ENCODE measurements at places on chromosomes 2 and 18.
A peak's percentile ranks its signal among the peaks of the same experiment; 100 is the strongest.

DNA sequence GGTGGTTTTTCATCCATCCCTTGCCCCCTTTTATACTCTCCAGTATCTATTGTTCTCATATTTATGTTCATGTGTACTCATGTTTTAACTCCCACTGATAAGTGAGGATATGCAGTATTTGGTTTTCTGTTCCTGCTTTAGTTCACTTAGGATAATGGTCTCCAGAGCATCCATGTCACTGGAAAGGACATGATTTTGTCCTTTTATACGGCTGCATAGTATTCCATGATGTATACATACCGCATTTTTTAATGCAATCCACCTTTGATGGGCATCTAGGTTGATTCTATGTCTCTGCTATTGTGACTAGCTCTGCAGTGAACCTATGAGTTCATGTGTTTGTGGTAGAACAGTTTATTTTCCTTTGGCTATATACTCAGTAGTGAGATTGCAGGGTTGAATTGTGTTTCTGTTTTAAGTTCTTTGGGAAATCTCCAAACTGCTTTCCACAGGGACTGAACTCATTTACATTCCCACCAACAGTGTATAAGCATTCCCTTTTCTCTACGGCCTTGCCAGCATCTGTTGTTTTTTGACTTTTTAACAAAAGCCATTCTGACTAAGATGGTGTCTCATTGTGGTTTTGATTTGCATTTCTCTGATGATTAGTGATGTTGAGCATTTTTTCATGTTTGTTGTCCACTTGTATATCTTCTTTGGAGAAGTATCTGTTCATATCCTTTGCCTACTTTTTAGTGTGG, 420.2 kb downstream of the THSD7B start:
- DNase-seq = no peak

DNA sequence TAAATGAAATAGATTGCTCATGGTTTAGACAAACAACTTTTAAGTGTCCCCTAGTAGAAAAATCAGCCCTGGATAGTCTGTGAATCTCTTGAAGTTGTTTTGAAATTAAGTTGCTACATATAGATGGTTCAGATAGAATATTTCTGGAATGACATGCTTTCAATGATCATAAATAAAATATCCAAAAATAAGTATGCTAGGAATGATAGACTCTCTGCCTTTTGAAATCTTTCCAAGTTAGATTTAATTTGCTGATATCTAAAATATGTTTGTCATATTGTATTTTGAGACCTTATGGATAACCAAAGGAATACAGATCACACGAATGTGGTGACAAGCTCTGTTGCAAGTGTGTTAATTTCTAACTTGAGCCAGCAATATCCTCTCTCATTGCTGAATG, 488.7 kb downstream of the THSD7B start:
- DNase-seq = no peak

DNA sequence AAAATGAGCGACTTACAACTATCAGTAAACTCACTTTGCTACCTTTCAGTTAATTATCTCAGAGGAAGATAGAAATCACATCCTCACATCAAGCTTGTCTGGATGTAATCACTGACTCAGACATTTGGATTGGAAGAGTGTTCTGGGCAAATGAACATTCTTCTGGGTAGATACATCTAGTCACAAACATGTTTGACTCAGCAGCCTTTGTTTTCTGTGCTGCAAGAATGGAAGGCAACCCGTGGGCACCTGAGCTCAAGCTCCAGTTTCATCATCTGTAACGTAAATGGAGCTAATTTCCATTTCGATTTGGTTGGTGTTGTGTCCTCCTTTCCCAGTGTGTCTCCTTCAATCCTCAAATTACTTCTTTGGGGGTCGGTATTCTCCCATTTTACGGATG, 58.5 kb downstream of the ACAA2 start:
- DNase-seq = no peak

GRCh38 chr2:136238286-136239078, 120.5 kb upstream of the CXCR4 start:
- no peak for DNase-seq

DNA sequence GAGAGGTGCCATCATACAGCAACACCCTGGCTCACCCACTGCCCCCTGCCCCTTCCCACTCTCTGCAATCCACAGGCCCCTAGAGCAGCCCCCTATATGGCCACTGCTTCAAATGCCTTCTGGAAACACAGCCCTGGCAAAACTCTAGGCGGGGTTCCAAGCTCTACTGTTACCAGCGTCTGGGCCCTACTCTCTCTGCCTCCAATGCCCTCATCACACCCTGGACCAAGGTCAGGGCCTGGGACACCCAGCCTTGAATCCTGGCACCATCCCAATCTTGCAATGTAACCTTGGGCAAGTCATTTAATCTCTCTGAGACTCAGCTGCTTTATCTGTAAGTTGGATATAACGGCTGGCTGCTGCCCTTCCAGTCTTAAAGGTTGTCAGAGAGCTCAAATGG, 39.2 kb upstream of the LOXHD1 start:
- DNase-seq = no peak

GRCh38 chr2:63544017-63544627, 44.2 kb downstream of the WDPCP start:
- no peak for DNase-seq

- no peak for DNase-seq
Measured at GRCh38 chr2:234025466-234025865, 25.0 kb upstream of the SPP2 start.

- no peak for DNase-seq
Measured at GRCh38 chr2:184756161-184756560, 157.8 kb downstream of the ZNF804A start.

DNA sequence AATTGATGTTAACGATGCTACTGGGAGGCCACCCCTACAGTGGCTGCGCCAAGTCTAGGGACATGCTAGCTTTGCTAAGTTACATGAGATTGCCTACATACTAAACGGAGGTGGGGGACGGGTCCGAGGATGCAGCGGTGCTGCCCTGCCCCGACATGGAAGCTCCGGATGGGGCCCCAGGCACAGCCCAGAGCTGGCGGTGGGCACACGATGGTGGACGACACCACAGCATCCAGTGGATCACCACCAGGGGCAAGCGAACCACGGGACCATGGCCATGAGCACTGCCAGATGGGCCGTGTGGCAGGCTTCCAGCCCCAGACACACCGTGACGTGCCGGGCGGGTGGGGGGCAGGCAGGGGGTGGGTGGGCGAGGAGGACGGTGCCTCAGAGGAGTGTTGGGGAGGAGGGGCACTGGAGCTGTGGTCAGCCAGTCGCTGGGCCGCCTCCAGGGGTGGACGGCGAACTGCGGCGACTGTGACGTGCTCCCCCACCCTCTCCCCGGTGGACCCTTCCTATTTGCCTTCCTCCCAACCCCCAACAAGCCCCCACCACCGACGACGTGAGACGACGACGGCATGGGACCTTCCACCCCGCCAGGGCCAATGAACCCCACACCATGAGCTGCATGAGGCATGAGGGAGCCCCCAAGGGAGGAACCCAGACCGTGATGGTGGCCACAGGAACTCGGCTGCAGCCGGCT, 90.6 kb upstream of the ANKRD30BL start:
- no peak for DNase-seq

GRCh38 chr18:50009773-50010335, 185.1 kb downstream of the MYO5B start:
- peak; percentile 19 for DNase-seq

DNA sequence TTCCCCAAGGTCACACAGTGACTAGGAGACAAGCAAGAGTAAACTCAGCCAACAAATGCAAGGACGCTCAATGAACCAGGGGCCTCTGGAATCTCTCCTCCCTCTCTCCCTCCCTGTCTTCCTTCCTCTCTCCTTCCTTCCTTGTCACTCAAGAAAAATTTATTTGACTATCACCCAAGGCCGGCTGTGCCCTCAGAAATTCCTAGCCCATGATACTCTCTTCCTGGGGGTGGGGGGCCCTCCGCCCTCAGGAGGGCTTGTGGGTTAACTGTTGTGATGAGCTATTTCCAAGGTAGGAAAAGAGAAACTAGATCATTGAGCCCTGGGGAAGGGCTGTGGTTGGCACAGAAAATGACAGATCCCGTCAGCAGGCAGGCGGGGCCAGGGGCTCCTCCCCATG, 21.7 kb downstream of the INHBB start:
- no peak for DNase-seq

GRCh38 chr2:85399183-85399455, 11.0 kb downstream of the CAPG start:
- DNase-seq = no peak

GRCh38 chr2:97706708-97707345, 6.5 kb upstream of the ZAP70 start:
- no peak for DNase-seq

DNA sequence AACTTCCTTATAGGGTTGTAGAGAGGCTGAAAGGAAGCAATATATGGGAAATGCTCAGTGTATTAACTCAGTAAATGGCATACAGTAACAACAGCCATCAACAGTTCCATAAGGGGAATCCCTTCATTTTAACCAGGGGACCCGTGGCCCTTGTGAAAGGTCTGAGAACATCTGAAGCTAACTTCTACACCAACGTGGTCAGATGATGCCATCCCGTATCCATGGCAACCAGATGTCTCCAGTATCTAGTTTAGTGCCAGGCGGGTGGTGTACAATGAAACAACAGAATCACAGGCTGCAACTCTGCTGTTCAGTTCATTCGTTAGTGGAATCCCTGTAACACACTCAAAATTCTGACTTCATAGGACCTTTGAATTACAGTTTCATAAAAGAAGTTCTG, 162.3 kb downstream of the TGIF1 start:
- DNase-seq = no peak

GRCh38 chr2:85470850-85471800, 52.6 kb downstream of the SH2D6 start:
- DNase-seq = no peak

- DNase-seq = no peak
Measured at GRCh38 chr2:86304416-86304815, 33.0 kb downstream of the REEP1 start.

- no peak for DNase-seq
Measured at GRCh38 chr18:48021273-48021914, 90.9 kb upstream of the SMAD2 start.

DNA sequence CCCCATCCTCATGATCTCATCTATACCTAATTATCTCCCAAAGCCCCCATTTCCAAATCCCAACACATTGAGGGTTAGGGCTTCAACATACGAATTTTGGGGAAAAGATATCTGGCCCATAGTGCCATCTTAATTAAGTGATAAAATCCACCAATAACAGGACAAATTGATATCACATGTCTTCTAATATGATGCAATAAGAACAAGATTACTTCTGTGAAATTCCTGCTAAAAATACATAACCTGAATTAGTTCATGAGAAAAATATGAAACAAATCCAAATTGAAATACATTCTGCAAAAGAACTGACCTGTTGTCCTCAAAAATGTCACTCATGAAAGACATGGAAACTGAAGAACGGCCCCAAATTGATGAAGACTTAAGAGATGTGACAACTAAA, 28.8 kb downstream of the FOXI3 start:
- no peak for DNase-seq

DNA sequence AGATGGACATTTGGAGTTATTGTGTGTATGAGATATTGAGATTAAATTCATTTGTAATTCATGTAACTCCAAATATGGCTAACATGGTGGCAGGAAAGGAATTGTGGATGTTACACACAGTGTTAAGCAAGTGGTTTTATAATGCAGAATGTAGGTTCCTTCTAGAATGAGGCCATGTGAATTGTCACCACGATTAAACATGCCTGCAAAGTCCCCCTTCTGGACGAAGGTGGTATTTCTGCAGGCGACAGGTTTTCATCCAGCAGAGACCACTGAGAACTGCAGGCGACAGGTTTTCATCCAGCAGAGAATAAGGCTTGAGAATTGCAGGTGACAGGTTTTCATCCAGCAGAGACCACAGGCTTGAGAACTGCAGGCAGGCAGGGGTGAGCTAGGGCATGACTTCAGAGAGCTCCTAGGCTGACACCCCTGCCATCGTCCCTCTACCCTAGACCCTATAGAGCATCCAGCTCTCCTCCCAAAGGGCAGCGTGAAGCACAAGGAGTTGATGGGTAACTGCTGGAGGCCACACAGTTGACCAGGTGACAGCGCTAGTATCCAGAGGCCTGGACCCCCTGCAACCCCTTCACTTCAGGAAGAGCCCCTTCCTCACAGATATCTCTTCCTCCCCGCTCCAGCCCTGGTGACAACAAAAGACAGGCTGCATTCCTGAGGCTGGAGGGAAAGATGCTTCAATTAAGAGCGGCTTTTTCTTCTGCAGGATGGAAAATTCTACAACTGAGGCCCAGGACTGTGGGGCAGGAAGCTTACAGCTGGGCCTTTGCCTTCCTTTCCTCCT, 175.8 kb downstream of the LOXHD1 start:
- no peak for DNase-seq

- DNase-seq = no peak
Measured at GRCh38 chr2:136008205-136008865, 22.9 kb upstream of the DARS1 start.

- no peak for DNase-seq
Measured at GRCh38 chr2:65017335-65017734, 28.1 kb downstream of the SLC1A4 start.

DNA sequence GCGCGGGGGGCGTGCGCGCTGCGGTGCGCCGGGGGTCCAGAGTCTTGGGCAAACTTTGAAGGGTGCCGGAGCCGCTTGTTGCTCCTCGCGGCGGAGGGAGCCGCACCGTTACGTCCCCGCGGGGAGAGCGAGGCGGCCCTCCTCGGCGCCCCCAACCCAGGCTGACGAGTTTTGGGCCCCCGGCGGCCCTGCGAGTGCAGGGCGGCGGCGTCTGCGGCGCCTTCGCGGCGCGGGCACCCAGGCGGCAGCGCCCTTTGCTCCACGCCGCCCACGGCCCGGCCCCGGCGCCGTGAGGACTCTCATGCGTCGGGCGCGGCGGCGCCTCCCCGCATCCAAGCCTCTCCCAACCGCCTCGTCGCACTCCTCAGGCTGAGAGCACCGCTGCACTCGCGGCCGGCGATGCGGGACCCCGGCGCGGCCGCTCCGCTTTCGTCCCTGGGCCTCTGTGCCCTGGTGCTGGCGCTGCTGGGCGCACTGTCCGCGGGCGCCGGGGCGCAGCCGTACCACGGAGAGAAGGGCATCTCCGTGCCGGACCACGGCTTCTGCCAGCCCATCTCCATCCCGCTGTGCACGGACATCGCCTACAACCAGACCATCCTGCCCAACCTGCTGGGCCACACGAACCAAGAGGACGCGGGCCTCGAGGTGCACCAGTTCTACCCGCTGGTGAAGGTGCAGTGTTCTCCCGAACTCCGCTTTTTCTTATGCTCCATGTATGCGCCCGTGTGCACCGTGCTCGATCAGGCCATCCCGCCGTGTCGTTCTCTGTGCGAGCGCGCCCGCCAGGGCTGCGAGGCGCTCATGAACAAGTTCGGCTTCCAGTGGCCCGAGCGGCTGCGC, 814 bp downstream of the FZD7 start:
- DNase-seq = no peak

GRCh38 chr2:177740700-177741099, 331.9 kb downstream of the PDE11A start:
- no peak for DNase-seq

- DNase-seq = peak; percentile 80
Measured at GRCh38 chr2:35651688-35652323, 703.8 kb upstream of the CRIM1 start.

- peak; percentile 13 for DNase-seq
Measured at GRCh38 chr2:227888289-227888688, 16.9 kb downstream of the DAW1 start.

GRCh38 chr2:24342110-24342910, 18.0 kb downstream of the ITSN2 start:
- no peak for DNase-seq

- no peak for DNase-seq
Measured at GRCh38 chr2:26088038-26088643, 54.3 kb downstream of the RAB10 start.

GRCh38 chr2:228653884-228654283, 472.4 kb upstream of the SPHKAP start:
- no peak for DNase-seq

All from LNCaP clone FGC (cell line).